ENCODE measurements at places on chromosomes 3 and 15.

GRCh38 chr15:45810201-45810600, 175.4 kb downstream of the SQOR start:
- no peak for DNase-seq

DNA sequence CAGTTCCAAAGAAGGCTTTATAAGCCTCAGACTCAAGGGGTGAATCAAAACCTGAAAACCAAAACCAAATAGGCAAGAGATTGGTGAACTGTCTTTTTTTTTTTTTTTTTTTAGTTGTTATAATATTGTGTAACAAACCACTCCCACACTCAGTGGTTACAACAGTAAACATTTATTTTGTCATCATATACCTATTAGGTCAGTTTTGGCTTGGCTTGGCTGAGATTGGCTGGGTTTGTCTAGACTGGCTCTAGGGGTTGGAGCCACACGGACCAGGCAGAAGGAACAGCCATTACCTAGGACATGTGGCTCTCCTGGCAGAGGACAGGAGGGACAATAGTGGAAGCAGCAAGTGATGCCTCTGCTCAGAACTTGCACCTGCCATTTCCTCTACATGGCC, 26.4 kb upstream of the RYR3 start:
- DNase-seq, result no peak

GRCh38 chr3:128808672-128809071, 70.7 kb upstream of the ACAD9 start:
- no peak for DNase-seq

DNA sequence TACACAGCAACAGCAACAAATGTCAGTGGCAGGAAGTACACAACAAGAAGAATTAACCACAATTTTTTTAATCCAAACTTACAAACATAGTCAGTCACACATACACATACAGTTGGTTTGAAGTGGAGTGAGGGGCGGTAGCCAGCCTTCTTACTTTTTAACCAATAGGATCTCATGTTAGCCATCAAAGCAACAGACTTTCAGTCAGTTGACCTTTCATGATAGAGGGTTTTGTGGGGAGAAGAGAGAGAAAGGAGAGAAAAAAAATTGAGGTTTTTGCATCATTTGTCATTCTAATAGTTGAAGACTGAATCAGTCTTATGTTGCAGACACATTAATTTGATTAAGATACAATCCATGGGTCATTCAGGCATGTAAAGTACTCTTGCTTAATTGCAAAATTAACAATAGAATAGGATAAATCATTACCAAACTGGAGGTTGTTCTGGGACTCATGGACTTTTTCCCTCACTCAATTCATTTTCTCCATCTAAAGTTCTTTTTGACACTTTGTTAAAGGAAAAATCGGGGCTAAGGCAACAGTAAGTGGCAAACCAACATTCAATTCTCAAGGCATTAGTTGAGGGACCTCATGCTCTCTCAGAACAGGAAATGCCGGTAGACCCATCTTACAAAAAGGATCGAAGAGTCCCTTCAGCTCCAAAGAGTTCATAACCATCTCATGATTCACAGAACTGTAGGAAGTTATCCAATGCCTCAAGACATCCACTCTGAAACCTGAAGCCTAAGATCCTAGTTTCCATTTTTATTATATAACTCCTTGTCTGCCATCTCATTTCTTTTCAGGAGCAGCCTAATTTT, 159.5 kb upstream of the LPP start:
- DNase-seq, result no peak

DNA sequence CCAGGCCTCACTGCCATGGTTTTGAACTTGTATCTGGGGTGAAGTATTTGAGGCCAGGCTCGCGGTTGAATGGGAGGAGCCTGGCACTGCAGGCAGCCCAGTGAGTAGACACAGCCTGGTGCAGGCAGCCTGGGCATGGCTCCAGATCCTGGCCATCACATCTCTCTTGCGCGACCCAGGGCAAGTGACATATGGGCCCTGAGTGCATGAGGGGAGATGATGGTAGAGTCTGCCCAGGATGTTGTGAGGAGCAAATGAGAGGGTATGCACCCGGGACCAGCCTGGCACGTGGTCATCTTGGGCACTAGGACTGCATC, 103.5 kb downstream of the TBC1D2B start:
- DNase-seq, result no peak

DNA sequence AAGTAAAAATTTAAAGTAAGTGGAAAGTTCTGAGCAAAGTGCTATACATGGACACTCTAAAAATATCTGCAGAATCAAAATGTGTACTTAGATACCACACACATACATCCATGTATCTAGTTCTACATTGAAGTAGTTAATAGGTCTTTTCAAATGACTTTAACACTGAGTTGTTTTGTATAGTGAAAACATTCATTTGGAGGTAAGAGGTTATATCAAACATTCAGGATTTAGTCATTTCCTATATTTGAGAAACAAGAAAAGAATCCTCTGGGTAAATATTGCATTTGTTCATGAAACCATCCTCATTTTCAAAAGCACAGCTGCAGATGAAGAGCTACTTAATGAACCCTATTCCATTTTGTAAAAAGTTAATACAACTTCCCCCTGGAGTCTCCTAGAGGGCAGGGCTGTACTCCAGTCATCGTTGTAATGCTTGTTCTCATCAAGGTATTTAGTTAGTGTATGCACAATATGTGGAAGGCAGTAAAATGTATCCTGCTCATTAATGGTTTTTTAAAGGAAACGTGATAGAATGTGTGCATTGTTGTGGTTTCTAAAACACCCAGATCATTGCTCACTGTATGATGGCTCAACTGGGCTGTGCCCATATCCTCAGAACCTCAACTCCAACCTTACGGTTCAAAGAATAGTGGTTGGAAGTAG, 26.2 kb downstream of the ARPP21 start:
- no peak for DNase-seq

DNA sequence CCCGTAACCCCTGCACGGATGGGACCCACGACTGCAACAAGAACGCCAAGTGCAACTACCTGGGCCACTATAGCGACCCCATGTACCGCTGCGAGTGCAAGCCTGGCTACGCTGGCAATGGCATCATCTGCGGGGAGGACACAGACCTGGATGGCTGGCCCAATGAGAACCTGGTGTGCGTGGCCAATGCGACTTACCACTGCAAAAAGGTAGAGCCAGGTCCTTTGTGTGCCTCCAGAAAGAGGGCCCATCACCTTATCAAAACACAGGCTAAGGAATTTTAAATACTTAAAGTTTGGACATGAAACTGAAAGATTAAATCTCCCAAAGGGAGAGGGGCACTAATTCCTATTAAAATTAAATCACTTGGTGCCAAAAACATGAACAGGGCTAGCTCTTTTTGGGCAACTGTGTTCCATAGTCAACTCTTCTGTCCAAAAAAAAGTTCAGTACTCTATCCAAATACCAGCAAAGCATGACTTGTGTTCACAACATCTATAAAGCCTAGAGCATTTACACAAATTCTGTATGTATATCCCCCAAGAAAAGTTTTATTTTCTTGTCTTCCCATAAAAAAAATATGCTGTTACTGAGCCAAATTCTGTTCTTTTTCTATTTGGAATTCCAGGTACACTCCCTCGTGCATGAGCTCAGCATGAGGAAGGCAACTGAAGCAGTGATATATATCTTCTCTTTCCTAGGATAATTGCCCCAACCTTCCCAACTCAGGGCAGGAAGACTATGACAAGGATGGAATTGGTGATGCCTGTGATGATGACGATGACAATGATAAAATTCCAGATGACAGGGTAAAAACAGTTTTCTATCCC, 9.2 kb downstream of the THBS1 start:
- DNase-seq, result no peak

Measured in activated T-helper 1 cell treated with anti-CD3 and anti-CD28 coated beads, Interleukin-2, amount 50 U/mL, for 16 hours (primary cell).